A172 (cell line): ENCODE measurements at places on chromosomes 12 and 14. TPM values are rescaled to one million over a fixed set of nuclear protein-coding genes. Genes with fewer than 3 reads are reported as not detected.

GRCh38 chr14:99467336-99468078 is 13.2 kb downstream of the SETD3 start:
- DNase-seq = no peak

DNA sequence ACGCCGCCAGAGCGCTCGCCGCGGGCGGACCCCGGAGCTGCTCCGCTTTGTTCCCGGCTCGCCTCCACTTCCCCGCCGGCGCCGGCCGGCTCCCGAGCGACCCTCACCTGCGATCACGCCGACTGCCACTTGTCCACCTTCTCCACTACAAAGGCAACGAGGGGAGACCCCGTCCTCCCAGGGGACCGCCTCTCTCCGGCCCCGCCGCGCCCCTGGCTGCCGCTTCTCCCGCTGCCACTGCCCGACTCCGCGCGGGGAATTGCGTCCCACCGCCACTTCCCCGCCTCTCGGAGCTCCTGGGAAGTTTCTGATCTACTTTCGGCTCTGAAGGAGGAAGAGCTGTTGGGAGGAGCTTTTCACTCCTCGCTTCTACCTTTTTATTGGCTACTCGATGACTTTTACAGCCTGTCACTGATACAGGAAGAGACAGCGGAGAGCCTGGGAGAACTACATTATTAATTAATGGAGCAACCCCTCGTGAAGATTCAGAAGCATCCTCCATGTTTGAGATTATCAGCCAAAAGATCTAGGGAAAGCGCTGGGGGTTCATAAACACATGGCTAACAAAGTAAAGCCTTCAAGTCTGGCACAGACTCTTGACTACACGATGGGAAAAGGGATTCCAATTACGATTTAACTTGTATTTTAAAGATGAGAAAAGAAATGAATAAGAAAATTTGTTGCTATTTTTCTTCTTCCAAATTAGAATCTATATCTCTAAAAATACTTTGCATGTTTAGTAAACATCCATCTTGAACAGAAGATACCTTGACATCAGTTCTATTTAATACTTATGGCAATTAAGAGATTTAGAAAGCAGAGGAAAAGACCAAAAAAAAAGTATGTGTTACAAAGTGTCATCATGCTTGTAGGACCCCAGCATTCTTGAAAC is at the start of gene BAZ1A:
BAZ1A (minus strand) TSS at position 330 of the 892 bp plus-strand sequence. CDS start 756 bp downstream, outside the sequence.
- peak; percentile 73 for DNase-seq

DNA sequence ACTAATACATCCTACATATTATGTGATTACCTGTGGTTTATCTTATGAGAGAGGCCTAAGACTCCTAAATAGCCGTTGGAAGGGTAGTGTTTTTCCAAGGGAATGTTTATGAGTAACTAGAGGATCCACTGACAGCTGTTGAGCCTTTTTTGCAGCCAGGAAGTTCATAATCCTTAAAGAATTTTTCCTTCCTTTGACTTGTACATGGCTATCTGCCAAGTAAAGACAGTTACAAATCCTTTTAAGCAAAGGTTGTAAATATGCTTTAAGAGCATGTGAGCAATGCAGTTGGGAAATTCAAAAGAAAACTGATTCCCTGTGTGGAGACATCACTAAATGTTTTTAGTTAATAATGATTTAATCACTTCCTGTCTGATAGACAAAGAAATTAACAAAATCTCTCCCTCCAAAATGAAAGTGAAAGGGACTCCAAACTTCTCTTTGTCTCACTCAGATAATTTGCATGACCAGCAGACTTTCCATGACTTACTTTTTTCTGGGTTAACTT is 333.8 kb downstream of the PDZRN4 start:
- peak; percentile 83 for DNase-seq

Gene NPFF
- not detected in 2 replicates for total RNA-seq

Gene C3AR1
- total RNA-seq = 0.10 and 0.12 TPM in 2 replicates
